Stimulated activated CD4-positive, alpha-beta T cell treated with anti-CD3 and anti-CD28 coated beads, Interleukin-1b, Interleukin-23, amount 100 ng/mL, for 4 hours (primary cell): ENCODE measurements at places on chromosomes 7 and 10.

- DNase-seq, result no peak
Measured at GRCh38 chr7:134078991-134079390, 48.1 kb upstream of the LRGUK start.

- no peak for DNase-seq
Measured at GRCh38 chr7:44538093-44538797, 2.9 kb downstream of the NPC1L1 start.

GRCh38 chr7:144534655-144535395 is 131.3 kb upstream of the NOBOX start:
- no peak for DNase-seq

GRCh38 chr10:130109796-130110245 is 809 bp downstream of the C10orf143 start:
- DNase-seq, result peak; percentile 75

GRCh38 chr7:367351-367901 is 77.5 kb downstream of the FOXL3 start:
- no peak for DNase-seq

DNA sequence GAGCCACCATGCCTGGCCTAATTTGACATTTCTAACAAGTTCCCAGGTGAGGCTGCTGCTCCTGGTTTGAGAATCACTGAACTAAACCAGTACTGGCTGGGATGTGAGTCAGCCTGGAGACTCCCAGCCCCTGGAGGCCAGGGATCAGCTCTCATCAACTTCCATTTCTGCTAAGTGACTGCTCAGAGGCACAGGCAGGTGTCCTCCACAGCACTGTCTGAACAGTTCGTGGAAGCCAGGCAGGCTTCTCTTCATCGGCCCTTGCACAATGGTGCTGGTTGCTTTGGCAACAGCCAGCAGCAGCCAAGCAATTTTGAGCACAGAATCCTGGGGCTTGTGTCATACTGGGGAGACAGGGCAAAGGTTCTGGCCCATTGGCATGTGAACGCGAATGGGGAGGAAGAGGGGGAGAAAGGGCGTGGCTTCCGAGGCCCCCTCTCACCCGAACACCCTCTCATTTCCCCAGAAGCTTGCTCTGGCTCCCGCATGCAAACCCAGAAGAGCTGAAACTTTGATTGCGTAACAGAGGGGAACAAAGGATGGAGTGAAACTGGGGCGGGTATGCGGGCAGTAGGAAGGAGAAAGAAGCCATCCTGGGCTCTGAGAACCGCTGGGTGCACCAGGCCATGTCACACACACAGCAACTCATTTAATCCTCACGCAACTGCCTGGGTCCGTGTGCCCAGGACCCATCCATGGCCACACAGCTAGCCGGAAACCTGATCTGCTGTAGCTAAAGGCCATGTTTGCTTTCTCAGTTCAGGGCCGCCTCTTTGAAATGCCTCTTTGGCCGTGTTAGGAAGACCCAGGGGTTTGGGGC is 9.0 kb upstream of the POR start:
- no peak for DNase-seq

GRCh38 chr10:112753961-112754411 is 196.1 kb upstream of the TCF7L2 start:
- DNase-seq, result no peak

DNA sequence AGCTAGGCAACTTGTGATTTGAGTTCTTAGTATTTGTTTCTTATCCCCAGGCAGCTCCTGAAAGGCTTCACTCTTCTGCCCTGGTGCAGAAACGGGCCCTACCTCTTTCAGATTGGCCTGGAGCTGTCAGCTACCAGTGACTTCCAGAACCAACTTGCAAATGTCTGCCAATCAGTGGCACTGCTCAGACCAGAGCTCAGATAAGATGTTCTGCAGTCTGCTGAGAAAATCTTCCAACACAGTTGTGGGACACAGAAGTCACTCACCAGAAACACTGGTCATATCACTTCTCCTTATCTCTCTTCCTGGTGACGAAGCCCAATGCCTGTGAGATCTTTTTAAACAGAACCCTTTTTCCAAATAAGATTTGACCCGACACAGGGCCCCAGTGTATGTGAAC is 81.9 kb upstream of the DUSP5 start:
- no peak for DNase-seq

GRCh38 chr7:74092964-74093471 is 9.4 kb downstream of the LIMK1 start:
- no peak for DNase-seq

- no peak for DNase-seq
Measured at GRCh38 chr7:125358551-125359167, 429.0 kb upstream of the POT1 start.

DNA sequence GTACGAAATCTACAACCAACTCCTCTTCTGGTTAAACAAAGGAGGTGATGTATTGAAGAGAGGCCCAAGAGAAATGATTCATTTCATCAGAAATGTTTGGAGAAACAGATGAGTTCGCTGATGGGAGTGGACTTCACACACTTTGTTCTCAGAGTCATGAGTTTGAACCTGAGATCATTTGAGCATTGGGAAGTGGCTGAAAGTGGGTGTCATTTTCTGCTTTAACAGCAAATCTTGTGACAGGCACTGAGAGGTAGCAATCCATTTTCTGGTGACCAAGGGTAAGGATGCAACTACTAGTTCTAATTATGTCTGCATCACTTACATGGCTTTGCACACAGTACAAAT is 51.4 kb downstream of the RBM20 start:
- DNase-seq, result no peak

DNA sequence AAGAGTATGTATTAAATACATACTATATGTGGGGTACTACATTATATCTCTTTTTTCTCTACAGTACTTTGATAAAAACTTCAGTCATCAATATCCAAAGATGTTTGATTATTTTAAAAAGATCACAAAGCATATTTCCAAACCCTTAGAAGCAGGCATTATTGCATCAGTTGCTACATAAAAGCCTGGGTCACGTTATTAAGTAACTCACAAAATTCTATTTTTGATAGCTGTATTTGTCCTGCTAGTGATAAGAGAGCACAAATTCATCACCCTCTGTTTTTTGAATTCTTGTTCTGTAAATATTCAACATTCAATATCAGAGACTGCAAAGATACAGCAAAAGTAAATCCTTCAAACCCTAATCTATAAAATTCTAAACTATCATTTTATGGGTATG is 30.0 kb downstream of the A1CF start:
- no peak for DNase-seq

DNA sequence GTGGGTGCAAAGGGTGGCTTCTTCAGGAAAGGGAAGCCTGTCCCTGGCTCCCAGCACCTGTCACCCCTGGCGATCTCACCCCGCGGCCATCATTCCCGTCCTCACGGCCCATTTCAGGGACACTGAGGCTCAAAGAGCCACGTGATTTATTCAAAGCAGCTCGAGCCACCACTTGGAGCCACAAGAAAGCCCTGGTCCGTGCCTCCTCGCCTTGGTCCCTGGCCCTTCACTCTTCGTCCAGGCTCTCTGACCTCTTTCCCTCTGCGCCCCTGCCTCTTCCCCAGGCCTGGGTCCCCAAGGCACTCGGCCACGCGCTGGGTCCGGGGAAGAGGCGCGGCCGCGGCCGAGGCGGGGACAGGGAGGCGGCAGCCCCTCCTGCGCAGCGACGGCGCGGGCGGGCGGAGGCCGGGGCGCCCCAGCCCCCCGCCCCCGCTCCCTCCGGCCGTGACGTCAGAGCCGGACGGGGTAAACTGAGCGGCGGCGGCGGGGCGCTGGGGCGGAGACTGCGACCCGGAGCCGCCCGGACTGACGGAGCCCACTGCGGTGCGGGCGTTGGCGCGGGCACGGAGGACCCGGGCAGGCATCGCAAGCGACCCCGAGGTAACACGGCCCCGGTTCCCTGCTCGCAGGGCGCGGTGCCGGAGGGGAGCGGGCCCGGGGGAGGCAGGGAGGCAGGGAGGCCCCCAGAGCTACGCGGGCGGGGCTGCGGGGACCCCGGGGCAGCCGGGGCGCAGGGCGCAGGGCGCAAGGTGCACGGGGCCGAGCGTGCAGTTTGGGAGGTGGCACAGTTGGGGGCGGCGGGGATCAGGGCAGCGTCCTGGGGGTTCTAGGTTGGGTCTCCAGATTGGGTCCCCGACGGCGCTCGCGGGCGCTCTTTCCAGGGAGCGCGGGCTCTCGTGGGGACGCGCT is at the start of gene SLC18A2:
Gene SLC18A2 (plus strand): TSS at position 494 of the 909 bp plus-strand sequence. CDS start 580 bp downstream, outside the sequence.
- DNase-seq, result no peak

- peak; percentile 59 for DNase-seq
Measured at GRCh38 chr10:48306870-48307710, 613 bp downstream of the MAPK8 start.

DNA sequence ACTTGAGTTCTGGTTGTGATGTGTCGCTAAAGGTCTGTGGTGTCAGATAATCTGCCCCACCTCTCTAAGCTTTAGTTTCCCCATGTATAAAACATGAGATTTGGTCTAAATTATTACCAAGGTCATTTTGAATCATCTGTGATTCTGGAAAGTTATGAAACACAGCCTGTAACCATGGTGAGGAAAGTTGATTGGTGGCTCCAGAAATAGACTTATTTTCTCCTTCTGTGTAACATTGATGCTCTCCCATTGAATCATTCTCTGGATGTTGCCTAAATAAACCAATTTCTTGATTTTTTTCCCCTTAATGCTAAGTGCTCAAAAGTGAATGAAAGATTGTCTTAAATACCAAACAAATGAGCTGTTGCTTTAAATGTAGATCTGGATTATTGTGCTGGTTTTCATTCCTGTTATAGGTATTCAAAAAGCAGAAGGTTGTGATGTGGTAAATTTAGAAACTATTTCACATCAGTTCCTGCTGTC is 30.0 kb upstream of the PCGF5 start:
- no peak for DNase-seq

- no peak for DNase-seq
Measured at GRCh38 chr7:485188-486081, 34.2 kb downstream of the PDGFA start.

GRCh38 chr10:20956843-20957242 is 59.7 kb upstream of the NEBL start:
- DNase-seq, result no peak

DNA sequence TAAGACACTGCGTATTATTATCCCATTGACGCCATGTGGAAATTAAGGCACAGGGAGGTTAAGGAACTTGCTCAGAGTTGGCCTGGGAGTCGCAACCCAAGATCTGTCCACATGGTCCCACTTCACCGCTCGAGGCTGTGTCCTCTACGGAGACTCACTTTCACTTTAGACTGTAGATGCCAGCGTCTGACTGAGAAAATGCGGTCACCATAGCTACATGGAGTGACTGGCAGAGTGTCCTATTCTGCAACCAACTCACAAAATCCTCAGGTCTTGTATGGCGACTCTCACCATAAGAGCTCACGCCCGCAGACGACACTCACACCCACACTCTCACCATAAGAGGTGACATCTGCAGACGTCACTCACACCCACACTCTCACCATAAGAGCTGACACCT is 257.9 kb downstream of the PTPRN2 start:
- DNase-seq, result no peak

GRCh38 chr7:50531928-50532327 is 33.3 kb downstream of the DDC start:
- no peak for DNase-seq

- no peak for DNase-seq
Measured at GRCh38 chr10:118986815-118987790, 42.4 kb upstream of the NANOS1 start.

DNA sequence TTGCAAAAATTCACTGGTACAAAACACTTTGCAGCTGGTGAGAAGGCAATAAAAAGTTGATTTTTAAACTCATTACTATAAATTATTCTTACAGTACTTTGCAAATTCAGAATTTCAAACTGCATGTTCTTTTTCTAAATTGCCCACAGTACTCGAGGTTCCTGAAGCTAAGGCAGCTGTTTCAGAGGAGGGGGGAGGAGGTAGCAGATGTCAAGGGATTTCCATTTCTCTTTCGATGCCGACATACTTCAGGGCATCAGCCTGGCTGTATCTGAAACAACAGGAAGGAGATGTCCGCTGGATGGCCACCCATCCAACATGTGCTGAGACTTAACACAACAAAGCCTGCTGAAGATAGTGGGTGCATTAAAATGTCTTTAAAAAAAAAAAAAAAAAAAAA is 76.7 kb downstream of the EZH2 start:
- DNase-seq, result no peak

GRCh38 chr10:1373287-1373686 is 317.1 kb downstream of the WDR37 start:
- DNase-seq, result no peak

DNA sequence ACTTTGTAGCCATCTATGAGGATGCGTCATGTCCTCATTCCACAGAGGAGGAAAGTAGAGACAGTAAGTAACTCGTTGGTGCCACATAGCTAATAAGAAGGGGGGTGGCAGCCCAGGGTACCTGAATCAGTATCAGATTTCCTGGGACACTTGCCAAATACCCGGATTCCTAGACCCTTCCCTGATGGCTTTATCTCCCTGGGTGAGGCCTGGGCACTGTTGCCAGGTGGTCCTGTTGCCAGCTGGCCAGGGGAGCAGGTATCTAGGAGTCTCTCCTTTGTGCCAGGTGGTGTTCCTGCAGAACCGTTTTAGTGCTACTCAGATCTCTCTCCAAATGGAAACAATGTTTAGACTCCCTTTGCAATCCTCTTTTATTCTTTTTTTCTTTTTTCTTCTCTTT is 12.7 kb downstream of the SLC29A3 start:
- no peak for DNase-seq

DNA sequence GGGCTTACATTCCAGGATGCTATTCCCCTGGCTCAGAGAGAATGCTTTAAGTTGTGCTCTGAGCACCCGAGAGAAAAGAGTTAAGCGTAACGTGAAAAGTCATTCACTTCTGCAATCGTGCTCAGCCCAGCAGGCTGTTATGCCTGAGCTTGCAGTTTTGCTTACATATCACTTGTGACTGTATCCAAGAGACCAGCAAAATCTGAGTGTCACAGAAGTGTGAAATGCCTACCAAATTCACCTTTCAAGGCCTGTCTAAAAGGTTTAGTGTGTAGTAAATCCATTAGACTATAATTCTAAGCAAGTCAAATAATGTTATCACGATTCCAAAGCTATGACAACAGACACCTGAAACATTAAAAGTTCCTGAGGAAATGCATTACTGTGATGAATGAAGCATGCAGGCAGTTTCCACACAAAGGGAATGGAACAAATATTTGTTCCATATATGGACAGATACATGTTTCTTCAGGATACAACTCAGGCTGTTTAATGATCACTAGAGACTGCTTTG is 20.1 kb downstream of the ITGB1 start:
- no peak for DNase-seq
